ENCODE measurements at places on chromosomes 7 and 10. TPM values are rescaled to one million over a fixed set of nuclear protein-coding genes. Genes with fewer than 3 reads are reported as not detected.

Gene SMNDC1
- polyA plus RNA-seq, result 22.6 TPM

DNA sequence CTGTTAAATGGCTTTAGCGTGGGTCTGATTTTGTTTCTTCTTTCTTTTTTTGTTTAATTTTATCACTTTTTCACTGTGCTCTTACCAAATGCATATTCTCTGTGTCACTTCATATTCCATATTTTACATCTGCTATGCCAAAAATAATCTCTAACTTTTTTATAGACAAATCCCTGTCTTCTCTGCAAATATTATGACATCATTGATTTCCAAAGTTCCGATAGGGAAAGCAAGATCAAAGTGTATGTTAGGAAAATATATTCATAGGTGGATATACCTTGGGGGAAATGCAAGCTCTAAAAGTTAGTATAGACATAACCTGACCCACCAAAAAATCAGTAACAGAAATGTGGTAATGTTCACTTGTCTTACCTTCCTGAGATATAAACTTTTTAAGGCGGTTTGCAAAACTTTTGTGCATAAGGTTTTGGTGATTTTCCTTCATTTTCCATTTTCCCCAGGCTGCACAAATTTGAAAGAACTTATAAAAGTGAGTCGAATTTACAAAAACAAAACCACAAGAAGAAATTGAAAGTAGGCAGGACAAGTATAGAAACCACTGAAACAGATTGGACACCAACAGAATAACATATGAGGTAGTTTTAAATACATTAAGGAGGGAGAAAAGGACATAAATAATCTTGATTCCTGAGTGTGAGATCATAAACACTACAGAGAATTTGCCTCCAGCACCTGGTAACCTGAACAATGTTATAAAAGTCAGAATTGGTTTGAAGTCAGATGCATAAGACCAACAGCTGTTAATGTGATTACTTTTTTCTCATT lies 63.1 kb upstream of the TFEC start:
- no peak for DNase-seq

DNA sequence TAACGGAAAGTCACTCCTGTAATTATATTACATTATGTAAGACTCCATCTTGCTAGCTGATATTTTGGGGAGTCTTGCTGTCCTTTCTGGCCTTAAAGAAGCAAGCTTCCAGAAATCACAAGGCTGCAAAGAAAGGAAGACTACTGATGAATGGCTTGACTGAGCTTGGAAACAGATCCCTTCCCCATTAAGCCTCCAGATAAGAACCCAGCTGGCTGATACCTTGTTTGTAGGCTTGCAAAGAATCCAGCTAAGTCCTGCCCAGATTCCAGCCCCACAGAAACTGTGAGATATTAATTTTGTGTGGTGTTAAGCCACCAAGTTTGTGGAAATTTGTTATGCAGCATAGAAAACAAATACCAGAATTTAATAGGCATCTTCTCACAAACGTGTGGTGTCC lies 49.9 kb upstream of the TMEM106B start:
- no peak for DNase-seq

Gene GPER1
- not detected for polyA plus RNA-seq

- DNase-seq, result no peak
Observed at GRCh38 chr7:21251151-21251800, 176.6 kb upstream of the SP4 start.

DNA sequence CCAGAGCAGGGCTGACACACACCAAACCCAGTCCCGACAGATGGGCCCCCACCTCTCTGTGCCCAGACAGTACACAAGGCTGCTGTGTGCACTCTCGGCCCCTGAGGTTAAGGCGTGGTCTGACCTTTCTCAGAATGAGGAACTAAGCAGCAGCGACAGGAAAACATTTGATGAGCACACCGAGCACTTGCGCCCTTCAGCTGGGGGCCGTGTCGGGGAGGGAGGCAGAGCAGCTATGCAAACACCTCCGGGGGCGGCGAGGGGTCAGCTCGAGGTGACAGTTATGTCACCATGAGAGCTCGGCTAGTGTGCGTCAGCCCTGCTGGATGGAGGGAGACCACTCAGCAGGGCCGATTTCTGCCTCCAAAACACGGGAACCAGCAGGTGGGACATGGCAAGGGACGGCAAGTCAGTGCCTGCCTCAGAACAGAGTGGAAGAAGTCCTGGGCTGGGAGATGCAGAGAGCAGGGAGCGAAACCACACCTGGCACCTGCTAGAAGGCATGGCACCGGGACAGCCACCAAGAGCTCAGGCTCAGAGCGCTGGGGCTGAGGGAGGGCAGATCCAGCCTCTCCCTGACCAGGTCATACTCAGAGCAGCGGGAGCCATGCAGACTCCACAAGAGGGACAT lies 57.4 kb downstream of the CHST15 start:
- no peak for DNase-seq

Gene CHST15
- polyA plus RNA-seq, result not detected

DNA sequence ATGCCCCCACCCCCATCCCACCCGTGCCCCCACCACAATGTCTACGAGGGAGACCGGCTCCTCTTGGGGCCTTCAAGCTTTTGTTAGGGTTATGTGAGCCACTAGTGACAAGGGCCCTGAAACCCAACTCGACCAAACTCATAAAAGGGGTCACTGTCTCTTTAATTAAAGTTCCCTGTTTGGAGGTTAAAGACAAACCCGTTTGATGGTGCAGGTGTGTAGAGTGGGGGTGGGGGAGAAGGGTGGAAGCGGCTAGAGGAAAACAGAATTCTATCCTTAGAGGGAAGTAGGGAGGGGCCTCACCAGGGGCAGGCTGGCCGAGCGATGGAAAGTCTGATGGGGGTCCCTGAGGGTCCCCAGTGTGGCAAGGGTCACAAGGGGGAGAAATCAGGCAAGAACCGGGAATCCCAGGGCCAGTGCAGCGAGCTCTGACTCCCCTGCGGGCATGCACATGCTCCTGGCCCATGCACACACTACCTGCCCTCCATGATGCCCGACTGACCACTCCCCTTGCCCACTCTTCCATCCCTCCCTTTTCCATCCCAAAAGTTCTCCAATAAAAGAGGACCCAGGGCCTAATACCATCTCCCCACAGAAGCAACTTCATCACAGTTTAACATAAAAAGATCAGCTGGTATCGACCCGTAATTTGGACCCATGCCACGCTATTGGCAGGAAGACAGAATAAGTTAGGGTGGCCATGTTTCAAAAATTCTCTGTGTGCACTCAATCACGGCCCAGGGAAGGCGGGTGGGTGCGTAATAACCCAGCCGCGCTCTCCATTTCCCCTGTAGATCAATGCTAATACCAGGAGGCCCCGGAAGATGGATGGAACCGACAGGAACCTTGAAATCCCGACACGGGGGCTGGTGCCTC lies 35.9 kb upstream of the SLF2 start:
- DNase-seq, result no peak

Measured in CD4-positive, alpha-beta memory T cell (primary cell).